ENCODE measurements at places on chromosomes 1 and 21.

DNA sequence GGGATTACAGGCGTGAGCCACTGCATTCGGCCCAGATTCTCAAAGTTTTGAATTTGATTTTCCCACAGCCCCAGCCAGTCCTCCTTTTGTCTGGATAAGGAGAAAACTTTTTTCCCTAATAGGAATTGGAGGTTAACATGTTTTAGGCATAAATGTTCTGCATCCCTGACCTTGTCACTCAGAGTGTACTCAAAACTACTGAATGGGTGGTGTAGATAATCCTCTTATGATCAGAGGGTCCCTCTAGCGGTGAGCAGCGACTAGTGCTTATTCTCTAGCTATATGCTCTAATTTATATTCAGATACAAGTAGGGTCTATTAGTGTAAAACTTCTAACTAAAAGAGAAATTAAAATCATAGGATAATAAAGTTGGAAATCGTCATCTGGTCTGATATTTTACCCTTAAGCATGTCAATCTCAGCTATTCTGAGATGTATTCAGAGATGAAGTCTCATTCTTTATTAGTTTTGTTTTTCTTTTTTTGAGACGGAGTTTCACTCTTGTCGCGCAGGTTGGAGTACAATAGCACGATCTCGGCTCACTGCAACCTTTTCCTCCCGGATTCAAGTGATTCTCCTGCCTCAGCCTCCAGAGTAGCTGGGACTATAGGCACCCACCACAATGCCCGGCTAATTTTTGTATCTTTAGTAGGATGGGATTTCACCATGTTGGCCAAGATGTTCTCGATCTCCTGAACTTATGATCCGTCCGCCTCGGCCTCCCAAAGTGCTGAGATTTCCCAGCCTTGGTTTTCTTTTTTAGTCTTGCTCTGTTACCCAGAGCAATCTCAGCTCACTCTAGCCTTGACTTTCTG, 2.7 kb upstream of the PSMD4 start:
- peak; percentile 77 for DNase-seq

GRCh38 chr1:8276173-8276914, 41.6 kb upstream of the SLC45A1 start:
- DNase-seq: no peak

DNA sequence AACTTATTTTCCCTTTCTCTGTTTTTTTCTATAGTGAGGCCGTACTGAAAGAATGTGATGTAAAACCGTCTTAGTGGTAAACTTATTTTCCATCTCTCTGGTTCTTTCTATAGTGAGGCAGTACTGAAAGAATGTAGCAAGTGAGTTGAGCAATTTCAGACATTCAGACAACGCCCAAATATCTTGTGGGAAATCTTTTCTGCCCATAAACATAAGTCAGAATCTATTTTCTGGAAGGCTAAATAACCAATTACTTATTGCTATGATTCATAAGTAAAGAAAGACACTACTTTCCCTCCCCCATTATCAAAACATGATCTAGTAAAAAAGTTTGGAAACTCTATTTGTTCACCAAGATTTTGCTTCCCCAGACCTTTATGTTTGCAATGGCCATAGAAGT, 18.8 kb upstream of the SCCPDH start:
- no peak for DNase-seq

DNA sequence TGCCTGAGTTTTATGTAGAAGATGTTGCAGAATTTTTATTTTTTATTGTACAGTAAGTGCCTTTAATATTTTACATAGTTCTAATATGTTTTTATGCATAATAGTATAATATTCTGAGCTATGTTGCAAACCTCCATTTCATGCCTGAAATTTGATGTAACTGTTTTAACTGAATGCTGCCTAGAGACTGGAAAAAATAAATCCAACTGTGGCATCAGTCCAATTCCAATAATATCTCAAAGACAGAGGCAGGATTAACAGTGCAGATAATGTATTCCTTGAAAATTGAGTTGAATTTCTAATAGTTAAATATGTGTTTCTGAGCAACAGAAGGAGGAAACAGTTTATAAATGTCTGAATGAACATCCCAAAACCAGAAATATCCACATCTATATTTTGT, 61.1 kb upstream of the KIF1B start:
- DNase-seq: peak; percentile 3

- no peak for DNase-seq
These were observed 21.5 kb downstream of the EPHB2 start for GRCh38 chr1:22731924-22732720.

- DNase-seq: no peak
These were observed 31.3 kb upstream of the DNAJC11 start for GRCh38 chr1:6732942-6733341.

DNA sequence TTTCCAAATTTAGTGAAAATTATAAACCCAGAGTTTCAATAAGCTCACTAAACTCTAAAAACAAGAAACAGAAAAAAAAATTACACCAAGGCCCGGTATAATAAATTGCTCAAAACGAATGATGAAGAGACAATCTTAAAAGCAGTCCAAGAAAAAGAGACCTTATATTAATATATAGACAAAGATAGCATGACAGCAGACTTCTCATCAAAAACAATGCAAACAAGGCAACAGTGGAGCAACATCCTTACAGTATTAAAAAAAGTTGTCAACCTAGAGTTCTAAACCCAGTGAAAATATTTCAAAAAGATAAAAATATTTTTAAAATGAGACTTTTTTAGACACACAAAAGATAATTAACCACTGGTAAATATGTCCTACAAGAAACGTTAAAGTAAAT, 46.7 kb downstream of the KIFAP3 start:
- DNase-seq: no peak

- peak; percentile 3 for DNase-seq
These were observed 13.0 kb upstream of the CNIH4 start for GRCh38 chr1:224343679-224344078.

- DNase-seq: no peak
These were observed 57.3 kb upstream of the CSF3R start for GRCh38 chr1:36540056-36540455.

DNA sequence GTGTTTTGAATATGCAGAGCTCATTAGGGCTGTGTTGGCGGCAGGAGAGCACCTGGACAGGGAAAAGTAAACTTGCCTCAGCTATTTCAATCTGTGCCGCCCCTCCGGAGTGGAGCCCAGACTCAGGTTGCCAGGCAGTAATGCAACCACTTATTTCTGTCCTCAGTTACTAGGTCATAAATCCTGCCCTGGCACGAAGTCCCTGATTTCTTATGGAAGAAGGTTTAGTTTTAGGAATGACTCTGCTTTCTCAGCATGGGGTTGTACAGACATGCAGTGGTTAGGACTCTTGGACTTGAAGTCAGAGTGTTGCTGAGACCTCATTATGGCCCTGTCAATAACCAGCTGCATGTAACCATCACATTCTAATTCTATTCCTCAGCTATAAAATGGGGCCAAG, 98.3 kb upstream of the FGGY start:
- no peak for DNase-seq

DNA sequence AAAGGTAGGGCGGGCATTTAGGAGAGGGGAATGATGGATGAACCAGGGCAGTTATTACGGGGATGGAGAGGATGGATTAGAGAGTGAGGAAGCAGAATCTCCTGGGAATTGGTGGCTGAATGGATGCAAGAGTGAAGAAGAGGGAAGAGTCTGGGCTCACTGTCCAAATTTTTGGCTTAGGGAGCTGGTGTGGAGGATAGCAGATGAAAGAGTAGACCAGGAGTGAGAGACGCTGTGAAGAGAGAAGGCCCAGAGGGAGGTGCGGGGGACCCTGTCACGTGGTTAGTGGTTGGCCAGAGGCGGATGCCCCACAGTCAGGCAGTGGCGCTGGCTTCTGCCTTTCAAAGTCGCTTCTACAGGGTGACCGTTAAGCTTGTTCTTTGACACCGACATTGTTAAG, 78.4 kb downstream of the PEX14 start:
- no peak for DNase-seq

- no peak for DNase-seq
These were observed 7.3 kb upstream of the HPCAL4 start for GRCh38 chr1:39698568-39698967.

DNA sequence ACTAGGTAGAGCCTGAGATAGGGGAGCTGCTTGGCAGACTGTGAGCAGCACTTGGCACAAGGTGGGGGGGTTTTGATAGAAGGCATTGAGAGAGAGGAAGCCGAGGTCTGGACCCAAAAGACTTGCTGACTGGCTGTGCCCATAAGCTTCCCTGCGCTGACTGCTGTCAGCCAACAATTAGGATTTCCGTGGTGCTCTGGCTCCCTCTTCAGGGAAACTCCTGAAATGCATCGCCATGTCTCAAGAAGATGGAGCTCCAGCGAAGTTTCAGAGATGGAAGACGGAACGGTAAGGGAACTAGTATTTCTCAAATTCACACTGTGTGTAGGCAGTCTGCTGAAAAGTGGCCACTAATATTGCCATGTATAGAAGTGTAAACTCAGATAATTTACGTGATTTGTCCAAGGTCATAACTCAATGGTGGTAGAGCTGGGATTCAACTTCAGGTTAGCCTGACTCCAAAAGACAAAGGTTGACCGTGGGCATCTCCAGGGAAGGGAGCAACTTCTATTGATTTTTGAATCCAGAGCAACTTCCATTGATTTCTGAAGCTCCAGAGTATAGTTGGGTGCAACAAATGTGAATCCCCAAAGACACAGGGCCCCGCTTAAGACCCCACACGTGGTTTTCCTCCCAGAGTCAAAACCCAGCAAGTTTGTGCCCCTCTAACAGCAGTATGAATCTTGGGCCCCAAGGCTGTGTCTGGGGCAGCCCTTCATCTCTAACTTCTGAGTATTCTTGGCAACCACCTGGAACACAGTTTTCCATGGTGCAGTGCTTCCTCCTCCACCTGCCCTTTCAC, 44.5 kb upstream of the CRNN start:
- DNase-seq: peak; percentile 47

- DNase-seq: no peak
These were observed 17.7 kb downstream of the CD53 start for GRCh38 chr1:110890474-110891196.

DNA sequence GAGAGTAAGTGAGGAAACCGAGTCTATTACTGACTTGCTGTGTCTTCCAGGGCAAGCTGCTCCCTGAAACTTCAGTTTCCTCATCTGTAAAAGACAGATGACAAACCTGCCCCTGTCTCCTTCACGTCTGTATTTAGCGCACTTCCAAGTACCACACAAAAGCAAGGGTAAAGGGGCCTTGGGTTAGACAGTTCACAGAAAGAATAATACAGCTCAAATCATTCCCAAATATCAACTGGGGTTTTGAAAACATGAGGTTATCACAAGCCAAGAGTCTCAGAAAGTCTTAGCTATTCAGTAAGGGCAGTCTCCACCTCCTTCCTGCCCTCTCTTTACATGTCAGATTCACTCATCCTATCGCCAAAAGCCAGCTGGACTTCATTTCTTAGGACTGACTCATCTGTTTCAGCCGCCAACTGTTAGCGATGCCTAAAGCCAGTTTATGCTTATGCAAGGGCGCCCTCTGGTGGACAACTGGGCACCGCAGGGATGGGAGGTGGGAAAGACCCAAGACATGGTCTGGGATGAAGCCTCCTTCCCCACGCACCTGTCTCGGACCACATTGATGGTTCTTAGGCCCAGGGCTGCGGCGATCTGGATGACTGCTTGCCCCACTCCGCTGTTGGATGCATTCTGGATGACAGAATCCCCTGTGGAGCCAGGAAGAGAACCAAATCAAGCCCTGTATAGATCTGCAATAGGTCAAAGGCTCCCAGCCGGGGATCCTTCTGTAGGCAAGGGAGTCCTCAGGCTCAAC, 21.1 kb upstream of the SRSF4 start:
- peak; percentile 94 for DNase-seq

- no peak for DNase-seq
These were observed 29.3 kb downstream of the KIRREL1 start for GRCh38 chr1:158022554-158023312.

DNA sequence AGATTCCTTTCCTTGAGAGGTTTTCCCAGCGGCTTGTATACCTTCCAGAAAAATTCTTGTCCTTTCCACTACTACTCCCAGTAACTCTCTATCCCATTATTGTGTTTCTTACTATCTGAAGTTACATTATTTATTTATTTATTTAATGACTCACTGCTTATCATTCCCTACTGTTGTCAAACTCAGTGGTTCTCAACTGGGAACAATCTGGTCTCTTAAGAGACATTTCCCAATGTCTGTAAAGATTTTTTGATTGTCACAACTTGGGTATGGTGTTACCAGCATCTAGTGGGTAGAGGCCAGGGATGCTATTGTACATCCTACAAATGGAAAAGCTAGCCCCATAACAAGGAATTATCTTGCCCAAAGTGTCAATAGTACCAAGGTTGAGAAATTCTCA, 771.5 kb upstream of the ADGRL2 start:
- no peak for DNase-seq

GRCh38 chr21:43609501-43610340, 49.6 kb downstream of the HSF2BP start:
- peak; percentile 94 for DNase-seq

DNA sequence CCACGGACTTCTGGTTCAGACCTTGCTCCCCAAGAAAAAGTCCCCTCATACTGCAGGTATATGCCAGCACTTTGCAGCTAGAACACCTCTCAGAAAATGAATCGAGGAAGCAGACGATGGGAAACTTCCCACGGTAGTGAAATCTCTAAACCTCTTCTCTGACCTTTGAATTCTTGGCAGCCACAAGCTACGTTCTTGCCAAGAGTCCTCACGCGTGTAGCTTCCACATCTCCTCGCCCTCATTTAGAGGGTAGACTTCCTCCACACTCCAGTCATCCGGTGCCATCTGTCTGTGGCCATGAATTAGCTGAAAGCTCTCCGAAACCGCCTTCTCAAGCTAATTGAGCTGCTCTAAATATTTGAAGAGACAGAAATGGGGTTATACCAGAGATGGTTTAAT, 127.8 kb downstream of the RGS7 start:
- no peak for DNase-seq

DNA sequence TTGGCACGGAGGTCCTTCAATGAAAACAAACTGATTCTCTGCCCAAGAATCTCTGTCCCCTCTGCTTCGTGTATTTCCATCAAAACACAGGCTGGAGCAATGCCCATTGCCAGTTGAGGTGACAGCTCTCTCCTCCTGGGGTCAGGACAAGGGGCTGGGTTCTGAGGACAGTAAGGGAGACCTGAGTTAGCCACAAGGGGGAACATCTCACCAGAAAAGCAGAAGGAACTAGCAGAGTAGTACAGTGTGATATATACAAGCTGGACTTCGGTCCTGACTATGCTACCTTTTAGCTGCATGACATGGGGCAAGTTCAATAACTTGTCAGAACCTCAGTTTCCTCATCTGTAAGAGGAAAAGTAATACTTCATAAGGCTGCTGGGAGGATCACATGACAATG, 50.3 kb downstream of the SYT2 start:
- DNase-seq: no peak

- DNase-seq: no peak
These were observed 3.8 kb downstream of the TFF2 start for GRCh38 chr21:42346866-42347600.

GRCh38 chr1:113123737-113124136, 50.7 kb downstream of the LRIG2 start:
- no peak for DNase-seq
